Stimulated activated memory B cell treated with anti-CD40 and anti-IgM and Interleukin-4, amounts not matched to agents 10 μg/mL and 1 μg/mL and 100 μg/mL, for 72 hours (primary cell): ENCODE measurements at places on chromosomes 1 and 21.

- ATAC-seq, result no peak
Measured at GRCh38 chr1:20190256-20191160, 4.2 kb upstream of the PLA2G2C start.

- peak; percentile 82 for ATAC-seq
Measured at GRCh38 chr1:24705260-24706073, 39.8 kb upstream of the CLIC4 start.

DNA sequence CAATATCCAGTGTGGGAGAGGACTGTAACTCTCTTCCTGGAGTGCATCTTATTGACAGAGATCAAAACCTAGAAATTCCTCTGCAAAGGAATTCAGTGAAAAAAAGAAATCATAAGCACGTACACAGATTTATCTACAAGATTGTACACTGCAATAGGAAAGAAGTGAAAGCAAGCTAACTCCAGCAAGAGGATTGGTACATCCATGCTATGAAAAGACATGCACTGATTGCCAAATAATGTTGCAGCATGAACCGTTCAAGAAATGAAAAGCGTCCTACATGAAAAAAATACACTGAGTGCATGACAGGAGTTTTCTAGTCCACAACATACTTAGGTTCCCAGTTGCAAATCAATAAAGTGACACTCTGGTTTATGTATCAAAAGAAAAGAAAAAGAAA, 1.9 kb upstream of the MGST3 start:
- ATAC-seq, result no peak

DNA sequence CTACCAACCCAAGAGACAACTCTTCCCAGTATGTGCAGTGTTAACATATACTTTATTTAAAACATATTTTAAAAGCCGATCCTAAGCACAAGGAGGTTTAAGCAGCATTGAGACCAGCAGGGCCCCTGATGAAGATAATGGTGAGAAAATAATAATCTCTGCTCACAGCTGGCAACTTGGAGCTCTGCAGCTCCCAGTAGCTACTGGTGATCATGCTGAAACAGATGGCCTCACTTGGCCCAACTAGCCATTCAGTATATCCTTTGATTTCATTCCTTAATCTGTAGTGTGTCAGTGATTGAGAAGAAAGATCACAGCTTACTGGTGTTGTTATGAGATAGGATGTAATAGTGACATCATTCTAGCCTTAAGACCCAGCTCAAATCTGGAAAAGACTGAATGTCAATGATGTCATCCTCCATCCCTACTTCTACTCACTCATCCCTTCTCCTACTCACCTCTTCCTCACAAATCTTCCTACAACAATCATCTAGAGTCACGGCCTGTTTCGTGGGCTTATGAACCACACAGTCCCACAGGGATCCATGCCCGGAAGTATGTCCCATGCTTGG, 817.9 kb downstream of the PLA2G4A start:
- no peak for ATAC-seq

- ATAC-seq, result no peak
Measured at GRCh38 chr1:85867189-85867588, 159.0 kb upstream of the ZNHIT6 start.

DNA sequence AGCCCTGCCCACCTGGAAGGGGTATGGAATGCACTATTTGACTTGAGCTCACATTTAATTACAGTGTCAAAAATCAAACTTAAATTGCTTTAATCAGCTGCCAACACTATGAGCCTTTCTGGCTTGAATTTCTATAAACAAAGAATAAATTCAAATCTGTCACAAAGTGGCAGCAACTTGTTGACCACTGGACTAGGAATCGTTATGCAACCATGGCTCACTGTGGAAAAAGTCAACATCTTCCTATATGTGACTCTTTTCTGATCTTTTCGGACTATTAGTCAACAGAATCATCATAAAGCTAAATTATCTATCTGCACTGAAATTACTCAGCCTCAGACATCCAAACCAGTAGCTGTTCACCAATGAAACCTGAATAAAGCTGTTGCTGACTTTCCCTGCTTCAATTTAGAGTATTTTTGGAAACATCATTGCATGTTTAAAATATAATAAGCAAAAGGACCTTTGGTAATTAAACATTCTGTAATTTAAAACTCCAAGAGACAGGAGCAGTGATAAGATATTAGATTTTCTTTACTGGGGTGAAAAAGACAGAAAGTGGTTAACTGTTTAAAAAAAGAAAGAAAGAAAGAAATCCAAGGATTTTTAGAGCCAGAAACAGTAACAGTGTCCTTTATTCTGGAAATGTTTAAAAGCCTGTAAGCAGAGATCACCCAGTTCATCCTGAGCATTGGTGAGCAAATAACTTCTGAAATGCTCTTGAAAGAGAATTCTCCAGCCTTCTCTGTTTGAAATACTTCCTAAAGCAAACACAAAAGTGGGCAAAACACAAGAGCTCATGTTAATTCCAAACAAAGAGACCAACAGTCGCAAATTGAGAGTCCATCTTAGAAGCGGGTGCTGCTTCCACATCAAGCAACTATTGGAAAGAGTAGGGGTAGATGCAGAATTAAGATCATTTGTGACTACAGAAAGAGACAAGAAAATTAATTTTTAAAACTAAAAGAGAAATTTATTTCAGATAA, 26.2 kb upstream of the ERG start:
- ATAC-seq, result no peak

DNA sequence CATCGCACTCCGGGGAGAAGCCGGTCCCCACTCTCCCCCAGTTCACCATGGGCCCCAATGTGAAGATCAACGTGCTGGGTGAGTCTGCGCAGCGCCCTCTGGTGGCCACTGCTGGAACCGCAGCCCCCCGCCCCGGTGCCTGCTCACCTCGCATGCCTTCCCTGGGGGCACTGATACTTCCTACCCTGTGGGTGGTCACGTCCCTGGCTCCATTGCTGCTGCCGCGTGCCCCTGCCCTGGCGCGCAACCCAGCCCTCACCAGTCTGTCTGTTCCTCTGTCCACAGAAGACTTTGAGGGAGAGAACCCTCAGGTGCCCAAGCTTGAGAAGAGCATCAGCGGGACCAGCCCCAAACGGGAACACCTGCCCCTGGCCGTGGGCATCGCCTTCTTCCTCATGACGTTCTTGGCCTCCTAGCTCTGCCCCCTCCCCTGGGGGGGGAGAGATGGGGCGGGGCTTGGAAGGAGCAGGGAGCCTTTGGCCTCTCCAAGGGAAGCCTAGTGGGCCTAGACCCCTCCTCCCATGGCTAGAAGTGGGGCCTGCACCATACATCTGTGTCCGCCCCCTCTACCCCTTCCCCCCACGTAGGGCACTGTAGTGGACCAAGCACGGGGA, 7.6 kb downstream of the EFNA3 start:
- peak; percentile 25 for ATAC-seq

DNA sequence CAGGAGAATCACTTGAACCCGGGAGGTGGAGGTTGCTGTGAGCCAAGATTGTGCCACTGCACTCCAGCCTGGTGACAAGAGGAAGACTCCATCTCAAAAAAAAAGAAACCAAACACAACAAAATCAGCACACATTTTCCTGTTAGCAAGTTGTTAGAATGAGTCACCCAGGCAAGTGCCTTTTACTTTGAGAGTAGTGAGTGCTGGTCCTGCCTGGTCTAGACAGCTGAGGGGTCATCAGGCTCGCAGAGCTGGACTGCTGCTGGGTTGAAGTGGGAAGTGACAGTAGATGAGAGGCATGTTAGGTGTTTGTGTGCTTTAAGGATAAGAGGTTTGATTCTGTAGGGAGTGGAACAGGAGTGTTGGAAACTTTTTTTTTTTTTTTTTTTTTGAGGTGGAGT, 31.9 kb downstream of the GNPAT start:
- no peak for ATAC-seq
